CD8-positive, alpha-beta memory T cell (primary cell): ENCODE measurements at places on chromosomes 1 and 21. TPM values are rescaled to one million over a fixed set of nuclear protein-coding genes. Genes with fewer than 3 reads are reported as not detected.

The RPE65 gene
- not detected for total RNA-seq

GRCh38 chr1:247376659-247377058 is 39.3 kb upstream of the NLRP3 start:
- H3K4me1 ChIP-seq: no peaks in the 10 kb centered on the region
- H3K27ac ChIP-seq: no peak overlapping the region
- DNase-seq: no peak
- no peaks in the 10 kb centered on the region for H3K36me3 ChIP-seq
- H3K27me3 ChIP-seq: no peaks in the 10 kb centered on the region

The AMY2A gene
- total RNA-seq: not detected

The OR2T29 gene
- not detected for total RNA-seq

GRCh38 chr1:235442788-235443429 is 61.3 kb downstream of the B3GALNT2 start:
- no peaks in the 10 kb centered on the region for H3K27me3 ChIP-seq
- no peak overlapping the region for H3K4me3 ChIP-seq
- H3K36me3 ChIP-seq: peaks cover 41% of the 10 kb centered on the region
- peak overlapping the region; percentile 57 for H3K27ac ChIP-seq
- no peak for DNase-seq
- H3K4me1 ChIP-seq: no peaks in the 10 kb centered on the region

The ATP6V1G3 gene
- not detected for total RNA-seq

GRCh38 chr1:224266105-224266914 is 63.7 kb downstream of the NVL start:
- peaks cover 9% of the 10 kb centered on the region for H3K36me3 ChIP-seq
- H3K4me1 ChIP-seq: peaks cover 13% of the 10 kb centered on the region
- no peak for DNase-seq
- no peak overlapping the region for H3K27ac ChIP-seq
- H3K4me3 ChIP-seq: no peak overlapping the region
- no peaks in the 10 kb centered on the region for H3K27me3 ChIP-seq

- no peak overlapping the region for H3K4me3 ChIP-seq
- no peaks in the 10 kb centered on the region for H3K27me3 ChIP-seq
- H3K27ac ChIP-seq: no peak overlapping the region
- H3K4me1 ChIP-seq: no peaks in the 10 kb centered on the region
- no peaks in the 10 kb centered on the region for H3K36me3 ChIP-seq
Measured at GRCh38 chr1:76668046-76668445, 199.2 kb upstream of the ST6GALNAC5 start.

The LRRC71 gene
- total RNA-seq: not detected

DNA sequence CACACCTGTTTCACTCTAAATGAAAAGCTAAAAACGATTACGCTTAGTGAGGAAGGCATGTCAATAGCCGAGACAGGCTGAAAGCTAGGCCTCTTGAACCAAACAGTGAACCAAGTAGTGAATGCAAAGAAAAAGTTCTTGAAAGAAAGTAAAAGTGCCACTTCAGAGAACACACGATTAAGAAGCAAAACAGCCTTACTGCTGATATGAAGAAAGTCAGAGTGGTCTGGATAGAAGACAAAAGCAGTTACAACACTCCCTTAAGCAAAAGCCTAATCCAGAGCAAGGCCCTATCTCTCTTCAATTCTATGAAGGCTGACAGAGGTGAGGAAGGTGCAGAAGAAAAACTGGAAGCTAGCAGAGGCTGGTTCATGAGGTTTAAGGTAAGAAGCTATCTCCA is 130.7 kb downstream of the SIPA1L2 start:
- no peaks in the 10 kb centered on the region for H3K36me3 ChIP-seq
- no peak for DNase-seq
- H3K4me3 ChIP-seq: no peak overlapping the region
- H3K27me3 ChIP-seq: no peaks in the 10 kb centered on the region
- no peak overlapping the region for H3K27ac ChIP-seq
- H3K4me1 ChIP-seq: no peaks in the 10 kb centered on the region

The S100A1 gene
- total RNA-seq: not detected

DNA sequence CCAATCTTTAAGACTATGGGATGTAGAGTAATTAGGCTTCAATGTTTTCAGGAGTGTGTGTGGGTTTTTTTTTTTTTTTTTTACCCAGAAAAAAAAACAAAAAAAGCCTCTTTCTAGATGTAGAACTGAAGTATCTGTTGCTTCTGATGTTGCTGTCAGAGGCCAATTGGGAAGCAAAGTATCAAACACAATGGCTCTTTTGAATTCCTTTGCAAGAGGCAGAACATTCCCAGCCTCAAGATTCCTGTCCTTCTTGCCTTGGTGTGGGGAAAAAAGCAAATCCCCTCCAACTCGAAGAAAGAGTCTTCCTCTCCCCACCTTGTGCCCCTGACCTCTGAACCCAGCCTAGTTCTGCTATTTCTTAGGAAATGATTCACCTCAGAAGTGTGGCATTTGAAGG is 55.4 kb upstream of the LMO4 start:
- H3K4me1 ChIP-seq: no peaks in the 10 kb centered on the region
- H3K27me3 ChIP-seq: no peaks in the 10 kb centered on the region
- H3K36me3 ChIP-seq: no peaks in the 10 kb centered on the region
- no peak overlapping the region for H3K4me3 ChIP-seq
- no peak overlapping the region for H3K27ac ChIP-seq

GRCh38 chr21:43719748-43720538 is 1.0 kb downstream of the PDXK start:
- peak overlapping the region; percentile 79 for H3K27ac ChIP-seq
- H3K4me3 ChIP-seq: peak overlapping the region; percentile 85
- no peaks in the 10 kb centered on the region for H3K36me3 ChIP-seq
- peaks cover 21% of the 10 kb centered on the region for H3K4me1 ChIP-seq
- no peak for DNase-seq
- no peaks in the 10 kb centered on the region for H3K27me3 ChIP-seq

- H3K27ac ChIP-seq: no peak overlapping the region
- DNase-seq: no peak
- H3K4me1 ChIP-seq: peaks cover 24% of the 10 kb centered on the region
- peaks cover 59% of the 10 kb centered on the region for H3K36me3 ChIP-seq
Measured at GRCh38 chr1:154553056-154554030, 5.1 kb downstream of the UBE2Q1 start.

GRCh38 chr1:218658269-218658668 is 313.1 kb downstream of the TGFB2 start:
- H3K4me1 ChIP-seq: no peaks in the 10 kb centered on the region
- no peak for DNase-seq
- no peak overlapping the region for H3K27ac ChIP-seq
- H3K36me3 ChIP-seq: no peaks in the 10 kb centered on the region

DNA sequence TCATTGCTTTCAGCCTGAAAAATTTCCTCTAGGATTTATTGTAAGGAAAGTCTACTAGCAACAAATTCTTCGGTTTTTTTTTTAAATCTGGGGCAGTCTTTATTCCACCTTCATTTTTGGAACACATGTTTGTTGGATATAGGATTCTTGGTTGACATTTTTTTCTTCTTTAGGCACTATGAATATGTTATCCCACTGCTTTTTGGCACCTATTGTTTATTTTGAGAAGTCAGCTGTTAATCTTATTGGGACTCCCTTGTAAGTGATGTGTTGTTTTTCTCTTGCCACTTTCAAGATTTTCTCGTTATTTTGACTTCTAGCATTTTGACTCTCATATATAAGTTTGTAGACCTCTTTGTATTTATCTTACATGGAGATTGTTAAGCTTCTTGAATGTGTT is 99.3 kb downstream of the NPHS2 start:
- no peak overlapping the region for H3K4me3 ChIP-seq
- H3K27me3 ChIP-seq: no peaks in the 10 kb centered on the region
- no peaks in the 10 kb centered on the region for H3K36me3 ChIP-seq
- H3K27ac ChIP-seq: no peak overlapping the region
- no peak for DNase-seq
- H3K4me1 ChIP-seq: no peaks in the 10 kb centered on the region

DNA sequence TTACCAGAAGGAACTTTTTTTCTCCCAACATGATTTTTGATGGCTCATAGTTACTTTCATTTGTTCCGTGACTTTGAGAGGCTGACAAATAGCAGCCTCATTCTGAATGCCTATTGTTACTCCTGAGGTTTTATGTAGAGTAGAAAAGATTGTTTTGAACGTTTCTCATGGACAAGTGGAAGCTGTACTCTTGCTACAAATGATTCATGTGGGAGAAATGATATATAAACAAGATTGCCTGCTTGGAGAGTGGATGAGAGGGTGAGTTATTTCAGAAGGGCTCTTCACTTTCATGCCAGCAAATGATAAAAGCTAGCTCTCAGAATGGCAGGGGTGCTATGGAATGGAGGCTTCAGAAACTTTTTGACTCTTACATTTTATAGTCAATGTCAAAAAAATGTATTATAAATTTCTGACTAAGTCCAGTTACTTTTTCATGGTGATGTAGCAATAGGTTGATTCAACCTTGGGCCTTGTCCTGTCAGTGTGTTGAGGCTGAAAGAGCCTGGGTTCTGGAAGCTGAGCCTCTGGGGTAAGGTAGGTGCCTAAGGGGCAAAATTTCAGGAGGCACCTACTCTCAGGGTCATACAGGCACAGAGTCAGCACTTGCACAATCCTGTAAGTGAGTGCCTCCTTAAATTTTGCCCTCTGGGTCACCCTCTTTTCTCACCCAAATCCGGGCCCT is 19.4 kb downstream of the JUN start:
- no peaks in the 10 kb centered on the region for H3K36me3 ChIP-seq
- no peaks in the 10 kb centered on the region for H3K27me3 ChIP-seq
- no peaks in the 10 kb centered on the region for H3K4me1 ChIP-seq
- no peak overlapping the region for H3K27ac ChIP-seq

GRCh38 chr1:176767714-176768136 is 304.8 kb downstream of the PAPPA2 start:
- no peaks in the 10 kb centered on the region for H3K27me3 ChIP-seq
- H3K27ac ChIP-seq: no peak overlapping the region
- DNase-seq: no peak
- H3K4me3 ChIP-seq: no peak overlapping the region
- H3K36me3 ChIP-seq: no peaks in the 10 kb centered on the region

- H3K36me3 ChIP-seq: no peaks in the 10 kb centered on the region
- H3K27me3 ChIP-seq: peaks cover 3% of the 10 kb centered on the region
Measured at GRCh38 chr1:107532318-107532717, 391.5 kb downstream of the NTNG1 start.

DNA sequence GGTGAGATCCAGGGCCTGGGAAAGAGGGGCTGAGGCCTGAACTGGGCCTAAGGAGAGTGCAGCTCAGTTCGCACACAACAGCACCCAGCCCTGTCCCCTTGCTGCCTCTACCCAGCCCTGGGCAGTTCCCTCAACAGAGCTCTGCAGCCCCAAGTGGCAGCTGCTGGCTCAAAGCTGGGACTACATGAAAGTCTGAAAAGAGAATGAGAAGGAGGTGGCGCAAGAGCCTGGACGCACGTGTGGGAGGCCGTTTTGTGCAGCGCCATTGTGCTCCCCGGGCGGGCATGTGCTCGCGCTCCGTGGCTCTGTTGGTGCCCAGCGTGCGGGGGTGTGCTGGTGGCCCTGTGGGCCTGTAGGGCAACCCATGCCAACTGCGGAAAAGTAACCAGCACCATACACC is 10.3 kb downstream of the GPR37L1 start:
- no peaks in the 10 kb centered on the region for H3K4me1 ChIP-seq
- no peak overlapping the region for H3K27ac ChIP-seq
- H3K36me3 ChIP-seq: peaks cover 14% of the 10 kb centered on the region
- no peaks in the 10 kb centered on the region for H3K27me3 ChIP-seq
- no peak overlapping the region for H3K4me3 ChIP-seq

The PCBP3 gene
- total RNA-seq: 0.35 TPM

GRCh38 chr1:117301901-117302300 is 65.3 kb upstream of the MAN1A2 start:
- H3K27me3 ChIP-seq: no peaks in the 10 kb centered on the region
- DNase-seq: no peak
- no peaks in the 10 kb centered on the region for H3K36me3 ChIP-seq

GRCh38 chr1:21198929-21199328 is 22.2 kb upstream of the EIF4G3 start:
- H3K27me3 ChIP-seq: no peaks in the 10 kb centered on the region
- H3K4me3 ChIP-seq: no peak overlapping the region
- DNase-seq: no peak
- H3K36me3 ChIP-seq: no peaks in the 10 kb centered on the region
- no peak overlapping the region for H3K27ac ChIP-seq

DNA sequence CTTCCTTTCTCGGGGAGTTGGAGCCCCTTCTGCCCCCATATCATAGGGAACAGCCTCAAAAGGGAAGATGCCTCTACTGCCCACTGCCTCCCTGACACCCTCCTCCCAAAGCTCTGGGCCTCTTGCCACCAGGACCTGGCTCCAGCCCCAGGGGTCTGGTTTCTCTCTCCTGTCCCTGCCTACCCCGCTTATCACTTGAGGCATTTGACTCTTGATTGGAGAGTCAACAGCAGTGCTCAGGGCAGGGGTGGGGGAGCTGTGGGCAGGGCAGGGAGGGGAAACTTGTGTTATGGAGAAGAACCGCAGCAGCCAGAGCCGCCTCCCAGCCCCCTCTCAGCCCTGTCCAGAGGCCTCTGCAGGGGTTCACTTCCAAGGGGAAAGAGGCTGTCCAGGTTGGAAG is 573 bp downstream of the TRIM63 start:
- DNase-seq: no peak
- H3K27ac ChIP-seq: peak overlapping the region; percentile 16
- H3K27me3 ChIP-seq: no peaks in the 10 kb centered on the region
- no peaks in the 10 kb centered on the region for H3K36me3 ChIP-seq
- H3K4me1 ChIP-seq: no peaks in the 10 kb centered on the region

The F3 gene
- 0.11 TPM for total RNA-seq
